ENCODE measurements at places on chromosomes 3 and 15.

GRCh38 chr15:65939901-65940617 is 70.8 kb downstream of the RAB11A start:
- H3K27ac ChIP-seq, result no peak overlapping the region
- no peaks in the 10 kb centered on the region for H3K4me1 ChIP-seq
- no peak for DNase-seq
- no peaks in the 10 kb centered on the region for H3K36me3 ChIP-seq

DNA sequence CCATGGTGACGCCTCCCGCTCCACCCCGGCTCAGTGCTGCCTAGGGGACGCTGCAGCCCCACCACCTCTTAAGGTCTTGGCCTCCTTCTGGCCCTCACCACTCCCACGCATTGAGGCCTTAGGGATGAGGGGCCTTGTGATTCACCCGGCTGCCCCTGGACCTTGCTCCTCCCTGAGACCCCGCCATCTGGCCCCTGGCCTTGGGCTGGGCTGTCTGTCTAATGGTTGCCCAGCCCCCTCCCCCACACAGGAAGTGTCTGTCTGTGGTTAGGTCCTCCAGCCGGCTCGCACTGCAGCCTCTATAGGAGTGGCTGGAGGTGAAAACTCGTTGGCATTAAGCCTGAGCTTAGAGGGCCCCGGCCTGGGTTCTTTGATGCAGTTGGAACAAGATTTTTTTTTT is 21.5 kb upstream of the MTHFS start:
- H3K4me3 ChIP-seq, result no peak overlapping the region
- H3K36me3 ChIP-seq, result peaks cover 31% of the 10 kb centered on the region
- H3K4me1 ChIP-seq, result peaks cover 8% of the 10 kb centered on the region
- no peak for DNase-seq
- no peak overlapping the region for H3K27ac ChIP-seq

GRCh38 chr3:129822241-129822640 is 71.3 kb downstream of the TMCC1 start:
- H3K27me3 ChIP-seq, result no peaks in the 10 kb centered on the region
- no peaks in the 10 kb centered on the region for H3K4me1 ChIP-seq
- no peaks in the 10 kb centered on the region for H3K36me3 ChIP-seq
- H3K4me3 ChIP-seq, result no peak overlapping the region
- H3K27ac ChIP-seq, result no peak overlapping the region

DNA sequence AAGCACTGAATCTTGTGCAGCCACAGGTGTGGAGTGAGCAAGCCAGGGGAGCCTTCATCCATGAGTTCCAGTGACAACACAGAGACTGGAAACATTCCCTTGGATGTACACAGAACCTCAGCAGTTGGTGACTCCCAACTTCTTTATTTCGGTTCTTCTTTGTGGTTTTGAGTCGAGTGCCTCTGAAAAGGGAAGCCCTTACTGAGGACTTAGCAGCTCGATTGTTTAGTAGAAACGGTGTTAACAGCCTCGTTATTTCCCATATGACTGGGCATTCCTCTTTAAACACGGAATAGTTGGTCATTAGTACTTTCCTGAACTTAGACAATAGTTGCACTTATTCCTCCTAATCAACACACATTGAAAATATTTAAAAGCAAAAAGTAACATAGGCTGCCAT is 7.7 kb downstream of the SLCO3A1 start:
- H3K27ac ChIP-seq, result no peak overlapping the region
- H3K4me3 ChIP-seq, result no peak overlapping the region
- H3K36me3 ChIP-seq, result no peaks in the 10 kb centered on the region
- peaks cover 2% of the 10 kb centered on the region for H3K27me3 ChIP-seq
- no peak for DNase-seq
- peaks cover 6% of the 10 kb centered on the region for H3K4me1 ChIP-seq

- no peak for DNase-seq
- no peaks in the 10 kb centered on the region for H3K36me3 ChIP-seq
- H3K4me1 ChIP-seq, result peaks cover 8% of the 10 kb centered on the region
- no peak overlapping the region for H3K4me3 ChIP-seq
These were observed 4.5 kb downstream of the LRRC31 start for GRCh38 chr3:169865176-169865767.

DNA sequence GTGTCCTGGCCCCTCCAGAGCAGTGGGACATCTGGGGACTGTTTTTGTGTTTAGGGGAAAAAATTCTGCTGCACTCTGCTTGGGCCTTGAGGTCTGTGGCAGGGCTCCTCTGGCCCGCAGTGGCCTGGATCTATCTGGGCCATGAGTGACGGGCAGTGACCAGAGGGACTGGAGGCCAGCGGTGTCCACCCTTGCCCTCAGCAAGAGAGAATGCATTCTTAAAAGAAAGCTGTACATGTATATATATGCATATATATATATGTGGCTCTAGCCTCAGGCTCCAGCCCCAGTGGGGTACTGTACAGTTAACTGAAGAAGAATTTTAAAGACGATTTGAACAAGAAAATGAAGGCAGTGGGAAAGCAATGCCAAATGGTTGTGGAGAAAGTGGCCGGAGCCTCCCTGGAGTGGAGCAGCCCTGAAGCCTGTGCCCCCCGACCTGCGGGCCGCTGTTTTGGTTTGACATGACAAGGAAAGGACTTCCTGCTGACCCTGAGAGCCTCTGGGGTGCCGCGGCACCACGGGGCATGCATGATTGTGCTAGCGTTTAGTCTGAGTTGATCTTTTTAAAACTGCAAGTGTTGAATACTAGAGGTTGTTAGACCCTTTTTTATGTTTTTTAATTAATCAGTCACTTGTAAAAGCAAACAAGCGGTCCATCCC is 52.2 kb downstream of the PLXNA1 start:
- DNase-seq, result no peak
- no peak overlapping the region for H3K27ac ChIP-seq
- H3K4me1 ChIP-seq, result no peaks in the 10 kb centered on the region

- H3K4me1 ChIP-seq, result no peaks in the 10 kb centered on the region
- no peak overlapping the region for H3K27ac ChIP-seq
- no peaks in the 10 kb centered on the region for H3K27me3 ChIP-seq
- DNase-seq, result no peak
- no peak overlapping the region for H3K4me3 ChIP-seq
These were observed 193.9 kb downstream of the UBE3A start for GRCh38 chr15:25244731-25245585.

DNA sequence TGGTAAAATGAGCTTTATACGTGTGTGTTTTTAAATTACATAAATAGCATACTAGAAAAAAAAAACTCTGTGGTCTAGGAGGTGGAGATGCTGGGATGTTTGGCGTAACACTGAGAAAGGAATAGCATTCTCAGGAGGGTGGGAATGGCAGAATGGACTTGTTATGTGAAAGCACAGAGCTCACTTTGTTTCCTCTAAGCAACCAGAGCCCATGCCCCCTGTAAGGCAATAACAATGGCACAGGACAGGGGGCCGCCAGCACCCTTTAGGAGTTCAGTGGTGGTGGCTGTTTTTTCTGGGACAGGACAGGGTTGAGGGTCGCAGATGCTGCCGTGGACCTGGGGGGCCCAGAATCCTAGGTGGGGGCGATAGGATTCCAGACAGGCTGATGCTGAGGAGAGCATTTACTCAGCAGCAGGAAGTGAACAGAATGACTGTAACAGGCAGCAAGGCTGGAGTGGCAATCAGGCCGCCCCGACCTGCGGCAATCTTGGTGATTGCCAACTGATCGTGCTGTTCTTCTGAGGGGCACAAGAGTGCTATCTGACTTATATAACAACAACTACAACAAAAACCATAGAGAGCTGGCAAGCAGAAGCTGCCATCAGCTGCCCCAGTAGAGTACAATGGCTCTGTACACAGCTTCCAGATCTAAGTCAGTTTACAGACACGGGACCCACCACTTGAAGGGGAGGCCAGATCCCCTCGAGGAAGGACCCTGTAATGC is 160.4 kb downstream of the UACA start:
- no peaks in the 10 kb centered on the region for H3K27me3 ChIP-seq
- H3K4me3 ChIP-seq, result no peak overlapping the region
- H3K27ac ChIP-seq, result no peak overlapping the region
- no peak for DNase-seq

- no peak overlapping the region for H3K4me3 ChIP-seq
- H3K4me1 ChIP-seq, result no peaks in the 10 kb centered on the region
- no peaks in the 10 kb centered on the region for H3K36me3 ChIP-seq
- H3K27ac ChIP-seq, result no peak overlapping the region
- H3K27me3 ChIP-seq, result peaks cover 8% of the 10 kb centered on the region
These were observed 84.5 kb downstream of the MEGF11 start for GRCh38 chr15:66169023-66169422.

GRCh38 chr3:50396502-50396901 is 37.2 kb upstream of the TMEM115 start:
- no peaks in the 10 kb centered on the region for H3K4me1 ChIP-seq
- no peak overlapping the region for H3K4me3 ChIP-seq
- peaks cover 3% of the 10 kb centered on the region for H3K27me3 ChIP-seq
- H3K27ac ChIP-seq, result no peak overlapping the region
- H3K36me3 ChIP-seq, result no peaks in the 10 kb centered on the region

DNA sequence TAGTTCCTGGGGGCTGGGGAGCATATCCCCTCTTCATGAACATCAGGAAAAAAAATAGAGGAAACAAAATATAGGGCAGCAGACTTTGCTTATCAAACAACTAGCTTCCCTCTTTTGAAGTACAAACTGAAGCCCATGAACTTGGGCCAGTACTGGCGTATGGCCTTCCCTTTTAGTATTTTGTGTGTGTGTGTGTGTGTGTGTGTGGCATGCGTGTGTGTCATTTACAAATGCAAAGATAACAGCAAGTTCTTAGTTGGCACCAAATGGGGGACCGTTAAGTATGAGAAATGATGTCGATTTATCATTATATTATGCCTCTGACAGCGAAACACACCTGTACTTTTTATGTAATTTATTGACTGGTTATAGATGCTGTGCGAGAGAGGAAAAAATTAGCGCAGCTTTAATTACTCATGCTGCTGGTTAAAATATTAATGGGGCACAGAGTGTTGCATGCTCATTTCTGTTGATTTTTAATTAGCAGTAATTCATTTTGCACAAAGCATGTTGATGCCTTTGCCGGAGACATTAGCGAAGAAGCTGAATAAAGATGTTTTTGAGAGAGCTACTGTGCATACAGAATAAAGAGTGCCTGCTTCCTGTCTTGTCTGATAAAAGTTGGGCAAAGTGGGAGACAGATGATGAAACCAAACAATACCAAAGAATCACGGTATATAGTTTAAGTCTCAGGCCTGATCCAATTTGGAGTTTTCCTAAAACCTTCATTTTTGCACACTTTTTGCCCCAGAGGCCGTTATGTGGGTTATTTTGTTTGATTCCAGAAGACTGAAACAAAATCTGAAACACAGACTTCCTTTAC is 297.1 kb downstream of the SATB1 start:
- no peak for DNase-seq
- peaks cover 22% of the 10 kb centered on the region for H3K4me1 ChIP-seq
- H3K27me3 ChIP-seq, result no peaks in the 10 kb centered on the region
- H3K4me3 ChIP-seq, result no peak overlapping the region

GRCh38 chr3:190339130-190339529 is 16.9 kb upstream of the CLDN1 start:
- DNase-seq, result no peak
- H3K27ac ChIP-seq, result no peak overlapping the region
- H3K4me3 ChIP-seq, result no peak overlapping the region
- H3K27me3 ChIP-seq, result no peaks in the 10 kb centered on the region
- no peaks in the 10 kb centered on the region for H3K36me3 ChIP-seq
- no peaks in the 10 kb centered on the region for H3K4me1 ChIP-seq

GRCh38 chr15:83571820-83572707 is 81.9 kb upstream of the ADAMTSL3 start:
- no peaks in the 10 kb centered on the region for H3K4me1 ChIP-seq
- no peaks in the 10 kb centered on the region for H3K27me3 ChIP-seq
- H3K27ac ChIP-seq, result no peak overlapping the region
- no peak overlapping the region for H3K4me3 ChIP-seq

DNA sequence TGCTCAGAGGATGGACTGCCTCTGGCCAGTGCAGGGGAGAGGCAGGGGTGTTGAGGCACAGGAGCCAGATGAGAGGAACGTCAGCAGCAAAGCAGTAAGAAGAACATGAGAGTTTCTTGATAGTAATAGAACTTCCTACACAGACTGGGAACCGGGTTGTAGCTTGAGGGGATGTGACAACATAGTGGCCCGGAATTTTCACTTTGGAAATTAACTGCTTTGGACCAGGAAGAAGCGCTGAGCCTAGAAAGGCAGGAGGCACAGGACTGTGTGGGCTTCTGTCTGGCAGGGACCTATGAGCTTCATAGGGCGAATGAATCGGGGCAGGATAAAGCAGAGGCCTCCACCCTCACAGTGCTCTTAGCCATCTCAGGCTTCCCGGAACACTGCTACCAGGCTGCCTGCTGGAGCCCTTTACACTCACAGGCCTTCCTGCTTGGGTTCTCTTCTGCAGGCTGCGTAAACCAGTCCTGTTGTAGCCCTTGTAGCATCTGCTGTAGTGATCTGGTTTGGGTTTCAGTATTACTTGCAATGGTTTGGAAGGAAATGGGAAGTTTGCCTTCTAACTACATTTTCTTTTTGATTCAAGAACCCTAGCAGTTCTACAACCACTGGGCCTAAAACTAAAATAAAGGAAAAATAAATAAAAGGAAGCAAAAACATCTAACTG is 3.3 kb upstream of the ADPGK start:
- no peak for DNase-seq
- peaks cover 22% of the 10 kb centered on the region for H3K4me1 ChIP-seq
- no peaks in the 10 kb centered on the region for H3K27me3 ChIP-seq
- peaks cover 3% of the 10 kb centered on the region for H3K36me3 ChIP-seq
- H3K27ac ChIP-seq, result no peak overlapping the region
- H3K4me3 ChIP-seq, result no peak overlapping the region

DNA sequence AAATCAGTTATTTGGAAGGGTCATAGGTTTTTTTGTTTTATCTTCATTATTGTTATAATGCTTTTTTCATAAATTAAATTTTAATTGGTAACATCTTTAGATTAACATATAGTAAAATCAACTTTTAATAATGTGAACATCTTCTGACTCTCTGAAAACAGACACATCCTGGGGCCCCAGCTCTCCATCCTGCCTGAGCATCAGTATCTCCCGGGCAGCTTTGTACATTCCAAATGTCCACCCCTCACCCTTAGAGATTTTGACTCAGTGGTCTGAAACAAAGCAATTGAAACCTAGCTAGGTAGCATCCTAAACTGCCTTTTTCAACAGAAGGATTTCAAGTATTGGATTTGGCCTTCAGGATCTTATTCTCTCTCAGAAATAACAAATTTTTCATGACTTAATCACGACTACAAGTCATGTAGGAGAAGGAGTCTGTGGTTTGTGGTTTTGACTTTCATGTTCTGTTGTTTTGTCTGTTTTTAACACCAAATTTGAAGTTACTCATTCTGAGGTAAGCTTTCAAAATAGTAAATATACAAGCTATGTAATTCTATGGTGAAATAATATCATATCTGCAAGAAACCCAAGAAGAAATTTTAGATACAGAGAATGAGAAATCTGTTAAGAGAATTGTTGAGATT is 147.3 kb upstream of the UBE2E2 start:
- no peaks in the 10 kb centered on the region for H3K27me3 ChIP-seq
- H3K27ac ChIP-seq, result no peak overlapping the region
- DNase-seq, result no peak
- H3K4me1 ChIP-seq, result peaks cover 14% of the 10 kb centered on the region
- no peak overlapping the region for H3K4me3 ChIP-seq

DNA sequence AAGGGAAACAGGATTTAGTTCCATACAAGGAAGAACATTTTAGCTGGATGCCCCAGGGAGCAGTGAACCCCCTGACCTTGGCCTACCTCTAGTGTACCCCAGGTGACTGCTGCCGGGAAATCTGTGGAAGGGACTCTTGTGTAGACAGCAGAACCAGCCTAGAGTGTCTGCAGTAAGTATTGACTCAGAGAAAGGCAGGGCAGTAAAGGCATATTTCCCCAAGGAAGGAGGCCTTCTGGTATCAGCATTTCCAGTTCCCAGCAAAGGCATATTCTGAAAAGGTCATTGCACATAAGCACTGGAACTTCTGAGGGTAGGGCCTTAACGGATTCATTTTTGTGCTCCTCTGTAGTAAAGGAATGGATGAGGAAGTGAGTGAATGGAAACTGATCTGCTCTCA is 246.2 kb downstream of the FAM43A start:
- DNase-seq, result no peak
- H3K4me3 ChIP-seq, result no peak overlapping the region
- H3K36me3 ChIP-seq, result no peaks in the 10 kb centered on the region
- H3K27me3 ChIP-seq, result peaks cover 4% of the 10 kb centered on the region
- H3K4me1 ChIP-seq, result no peaks in the 10 kb centered on the region

Data from DND-41 (cell line).